Vagina (tissue), 2 donors: ENCODE measurements at places on chromosomes 2 and 18.

DNA sequence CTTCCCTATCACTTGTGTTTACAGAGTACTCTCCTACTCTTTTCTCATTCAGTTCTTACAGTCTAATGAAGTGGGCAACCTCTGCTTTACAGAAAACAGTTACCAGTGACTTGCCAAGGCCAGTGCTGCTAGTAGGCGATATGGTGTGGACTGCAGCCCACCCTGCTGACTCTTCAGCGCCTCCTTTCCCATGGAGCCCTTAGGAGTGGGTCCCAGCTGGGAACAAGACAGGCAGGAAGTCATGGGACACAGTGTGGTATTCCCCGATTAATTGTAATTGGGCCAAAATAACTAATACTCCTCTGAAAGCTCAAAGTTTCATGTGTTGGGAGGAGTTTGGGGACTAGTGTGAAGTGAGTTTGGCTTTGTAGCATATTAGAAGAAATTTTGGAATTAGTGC lies 120.1 kb upstream of the EML6 start:
- DNase-seq = no peak

GRCh38 chr2:12493031-12493513 lies 223.7 kb upstream of the TRIB2 start:
- DNase-seq = no peak

GRCh38 chr2:42827647-42828486 lies 35.5 kb upstream of the HAAO start:
- DNase-seq = peak; percentile 93

- no peak for DNase-seq
Measured at GRCh38 chr2:68908392-68908970, 37.3 kb upstream of the BMP10 start.
